Tibial nerve (tissue), 4 donors: ENCODE measurements at places on chromosomes 2 and 18.

DNA sequence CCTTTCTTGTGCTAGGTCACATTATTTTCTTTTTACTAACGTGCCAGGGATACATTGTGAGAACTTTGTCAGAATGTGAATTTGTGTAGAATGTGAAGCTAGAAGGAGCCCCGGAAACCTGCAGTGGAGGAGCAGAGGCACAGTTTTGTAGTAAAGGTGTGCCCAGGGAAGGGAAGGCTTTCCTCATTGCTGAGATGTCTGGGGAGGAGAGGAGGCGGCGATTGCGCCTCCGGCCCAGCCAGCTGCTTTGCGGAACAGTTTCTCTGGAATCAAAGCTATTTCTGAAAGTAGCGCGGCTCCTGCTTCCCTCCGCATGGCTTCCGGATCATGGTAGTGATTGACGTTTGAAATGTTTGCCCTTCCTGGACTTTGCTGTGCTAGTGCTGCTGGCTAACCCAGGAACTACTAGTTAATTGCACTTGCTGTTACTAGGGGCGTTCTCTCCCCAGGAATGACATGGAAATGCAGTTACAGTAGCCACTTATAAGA is 83.1 kb upstream of the RBM44 start:
- no peak for DNase-seq

GRCh38 chr2:178005756-178006155 is 66.8 kb downstream of the PDE11A start:
- no peak for DNase-seq

- DNase-seq, result no peak
Observed at GRCh38 chr18:26519114-26519513, 29.2 kb downstream of the KCTD1 start.

DNA sequence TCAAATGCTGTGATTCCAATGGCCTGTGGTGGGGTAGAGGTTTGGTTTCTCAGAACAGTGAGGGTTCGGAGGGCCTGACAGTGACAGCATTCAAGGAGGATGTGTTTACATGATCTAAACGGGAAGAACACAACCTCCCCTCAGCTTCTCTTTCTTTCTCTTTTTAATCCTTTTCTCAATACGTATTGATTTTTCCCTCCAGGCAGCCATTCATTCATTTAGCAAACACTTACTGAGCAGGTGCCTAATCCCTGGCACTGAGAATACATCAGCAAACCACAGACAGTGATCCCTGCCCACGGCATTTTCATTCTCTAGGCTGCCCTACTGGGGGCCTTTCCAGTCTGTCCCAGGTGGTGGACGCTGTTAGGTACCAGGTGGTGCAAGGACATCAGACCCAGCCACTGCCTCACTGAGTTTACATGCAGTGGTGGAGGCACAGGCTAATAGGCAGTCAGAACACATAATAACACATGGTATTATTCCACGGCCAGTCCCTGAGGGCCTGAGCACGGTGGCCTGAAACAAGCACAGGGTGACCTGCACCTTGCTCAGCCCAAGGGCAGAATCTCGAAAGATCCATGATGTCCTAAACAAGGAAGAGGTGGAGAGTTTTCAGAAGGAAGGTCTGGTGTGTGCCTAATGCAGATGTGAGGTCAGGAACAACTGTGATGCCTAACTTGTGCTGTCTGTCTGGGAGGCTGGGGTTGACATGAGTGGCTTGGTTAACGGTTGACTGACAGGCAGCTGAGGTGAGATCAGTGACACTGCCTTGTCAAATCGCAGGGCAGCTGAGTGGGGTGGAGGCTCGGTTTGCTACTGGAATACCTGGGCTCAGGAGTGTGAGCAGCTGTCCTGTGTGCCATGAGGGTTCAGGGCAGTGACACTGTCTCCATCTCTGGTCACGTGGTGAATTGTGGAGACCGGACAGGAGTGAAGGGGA is 785.5 kb upstream of the HS6ST1 start:
- DNase-seq, result no peak

DNA sequence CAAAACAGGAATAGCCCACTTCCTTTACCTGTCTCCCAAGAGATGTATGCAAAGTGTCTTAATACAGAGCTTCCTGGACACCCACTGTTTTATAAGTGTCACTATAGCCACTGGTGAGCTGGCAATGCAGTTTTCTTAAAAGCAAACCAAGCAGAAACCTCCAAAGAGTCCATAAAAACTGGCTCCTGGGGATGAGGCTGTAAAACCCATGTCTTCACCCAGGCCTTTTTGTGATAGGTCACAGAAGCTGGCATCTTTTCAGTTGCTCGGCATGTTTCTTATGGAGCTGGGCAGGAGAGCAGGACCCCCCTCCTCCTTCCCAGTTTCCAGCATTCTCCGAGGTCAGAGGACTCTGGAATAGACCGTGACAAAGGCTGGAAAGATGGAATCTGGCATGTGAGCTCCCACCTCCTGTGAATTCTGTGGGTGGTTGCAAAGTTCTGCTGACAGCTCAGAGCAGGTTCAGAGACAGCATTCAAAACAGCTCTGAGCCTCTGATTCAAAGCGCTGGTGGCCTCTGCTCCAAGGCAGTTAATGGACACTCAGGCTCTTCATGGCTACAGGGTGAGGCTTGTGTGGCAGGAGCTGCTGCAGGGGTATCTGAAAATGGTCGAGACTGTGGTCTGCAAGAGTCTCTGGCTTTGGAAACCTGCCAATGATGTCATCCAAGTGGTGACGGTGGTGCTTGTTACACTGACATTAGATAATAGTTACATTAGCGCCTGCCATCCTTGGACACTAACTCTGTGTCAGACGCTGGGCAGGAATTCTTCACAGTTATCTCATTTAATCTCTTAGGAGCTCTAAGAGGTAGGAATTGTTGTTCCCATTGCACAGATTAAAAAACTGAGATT is 283.4 kb downstream of the CLIP4 start:
- DNase-seq, result no peak
